ENCODE measurements at places on chromosomes 13 and 19. TPM values are rescaled to one million over a fixed set of nuclear protein-coding genes. Genes with fewer than 3 reads are reported as not detected.

The KLK3 gene
- polyA plus RNA-seq: not detected

The SSBP4 gene
- polyA plus RNA-seq: 12.6 TPM

The PRSS57 gene
- not detected for polyA plus RNA-seq

The FOXA3 gene
- not detected for polyA plus RNA-seq

The ZNF729 gene
- polyA plus RNA-seq: not detected

The ZNF880 gene
- 15.6 TPM for polyA plus RNA-seq

The SPTBN4 gene
- 1.9 TPM for polyA plus RNA-seq

The CLASRP gene
- 12.4 TPM for polyA plus RNA-seq

The CYP2S1 gene
- 2.5 TPM for polyA plus RNA-seq

The ZNF527 gene
- 4.0 TPM for polyA plus RNA-seq

The ZNF625 gene
- 3.4 TPM for polyA plus RNA-seq

The CXCL17 gene
- not detected for polyA plus RNA-seq

The SCGB2B2 gene
- polyA plus RNA-seq: 0.04 TPM

The MEF2B gene
- 0.74 TPM for polyA plus RNA-seq

The DMKN gene
- 1.3 TPM for polyA plus RNA-seq

The LAIR1 gene
- not detected for polyA plus RNA-seq

The CGB2 gene
- not detected for polyA plus RNA-seq

The NXNL1 gene
- not detected for polyA plus RNA-seq

The DNAAF3 gene
- 0.21 TPM for polyA plus RNA-seq

The TMEM59L gene
- polyA plus RNA-seq: 1.3 TPM

The OR1I1 gene
- polyA plus RNA-seq: not detected

The TTYH1 gene
- not detected for polyA plus RNA-seq

The CPAMD8 gene
- 0.38 TPM for polyA plus RNA-seq

The ANO8 gene
- polyA plus RNA-seq: 2.0 TPM

The NLRP4 gene
- polyA plus RNA-seq: not detected

Data from AG04450 (cell line).